ENCODE measurements at places on chromosomes 2 and 18.

DNA sequence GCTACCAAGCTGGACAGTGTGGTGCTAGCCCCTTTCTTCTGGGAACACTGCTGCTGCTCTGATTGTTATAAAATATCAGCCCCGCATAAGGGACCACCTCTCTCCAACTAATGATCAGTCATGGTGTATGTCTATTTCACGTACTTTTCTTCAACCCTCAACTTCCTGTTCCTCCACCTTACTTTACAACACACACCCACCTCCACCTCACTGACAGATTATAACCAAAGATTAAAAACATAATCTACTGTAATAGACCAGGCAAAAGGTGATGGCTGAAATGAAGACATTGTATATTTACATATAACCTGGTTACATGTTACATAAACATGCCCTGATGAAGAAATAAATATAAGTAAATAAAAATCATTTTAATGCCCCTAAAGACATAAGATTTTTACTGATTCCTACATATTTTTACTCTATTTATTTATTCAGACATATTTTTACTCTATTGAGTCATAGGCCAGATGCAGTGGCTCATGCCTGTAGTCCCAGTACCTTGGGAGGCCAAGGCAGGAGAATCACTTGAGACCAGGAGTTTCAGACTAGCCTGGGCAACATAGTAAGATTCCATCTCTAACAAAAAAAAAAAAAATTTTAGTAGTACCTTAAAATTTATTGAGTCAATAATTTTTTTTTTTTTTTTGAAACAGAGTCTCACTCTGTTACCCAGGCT is 12.8 kb downstream of the STK39 start:
- DNase-seq, result no peak

DNA sequence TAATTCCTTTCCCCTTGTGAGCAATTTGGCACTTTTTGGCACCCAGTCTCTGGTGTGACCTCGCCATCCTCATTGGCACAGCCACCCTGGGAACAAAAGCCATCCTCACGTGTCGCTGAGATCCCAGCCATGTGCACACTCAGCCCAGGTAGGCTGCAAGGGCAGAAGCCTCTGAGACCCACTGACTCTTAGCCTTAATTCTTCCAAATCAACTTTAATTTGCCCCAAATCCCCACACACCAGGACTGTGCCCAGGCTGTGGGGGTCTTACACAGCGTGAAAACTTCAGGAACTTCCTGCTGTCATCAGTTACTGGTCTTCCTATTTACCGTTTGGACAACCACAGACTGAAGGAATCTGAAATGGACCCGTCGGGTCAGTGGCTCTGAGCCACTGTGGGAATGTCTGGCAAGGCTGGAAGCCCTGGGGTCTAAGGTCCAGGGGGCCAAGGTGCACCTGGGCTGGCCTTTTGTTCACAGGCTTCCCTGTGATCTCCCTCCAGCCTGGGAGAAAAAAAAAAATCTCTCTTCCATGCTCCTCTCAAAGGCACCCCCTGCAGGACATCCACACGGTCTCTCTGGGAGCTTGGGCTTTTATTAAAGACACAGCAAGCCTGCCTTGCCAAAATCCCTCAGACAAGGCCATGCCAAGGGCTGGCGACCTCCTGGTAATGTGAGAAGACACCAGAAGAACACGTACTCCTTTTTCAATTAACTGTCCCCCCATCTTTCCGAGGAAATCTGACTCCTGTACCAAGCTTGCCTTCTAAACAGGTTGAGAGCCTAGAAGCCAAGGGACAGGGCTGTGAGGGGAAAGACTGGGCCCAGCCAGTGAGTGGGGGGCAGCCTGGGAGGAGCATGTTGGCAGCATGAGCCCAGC is 42.1 kb upstream of the LAPTM4A start:
- DNase-seq, result no peak

DNA sequence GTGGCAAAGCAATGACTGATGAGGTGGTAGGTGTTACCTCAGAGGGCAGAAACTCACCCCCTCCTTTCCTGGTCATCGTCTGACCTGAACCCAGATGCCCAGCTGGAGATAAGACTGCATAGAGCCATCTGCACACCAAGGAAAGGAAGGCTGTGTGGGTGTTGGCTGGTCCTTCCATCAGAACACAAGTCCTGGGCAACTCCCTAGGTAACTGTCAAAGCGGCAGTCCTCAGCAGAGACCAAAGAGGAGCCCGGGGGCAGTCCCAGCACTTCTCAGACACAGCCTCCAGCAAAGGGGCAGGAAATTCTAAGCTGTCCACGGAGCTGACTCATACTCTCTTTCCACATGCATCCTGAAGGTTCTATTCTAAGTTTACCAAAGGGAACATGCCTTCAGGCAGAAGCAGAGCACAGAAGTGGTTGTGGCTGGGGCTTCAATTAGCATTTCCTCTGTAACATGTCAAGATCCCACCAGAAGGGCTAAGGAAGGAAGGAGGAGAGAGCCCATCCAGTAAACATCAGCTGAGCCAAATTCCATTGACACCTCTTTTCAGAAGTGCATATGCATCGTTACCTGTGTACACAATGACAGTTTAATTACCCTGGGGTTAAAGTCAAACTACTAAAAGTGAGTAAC is 54.7 kb downstream of the SPRED2 start:
- DNase-seq, result no peak

DNA sequence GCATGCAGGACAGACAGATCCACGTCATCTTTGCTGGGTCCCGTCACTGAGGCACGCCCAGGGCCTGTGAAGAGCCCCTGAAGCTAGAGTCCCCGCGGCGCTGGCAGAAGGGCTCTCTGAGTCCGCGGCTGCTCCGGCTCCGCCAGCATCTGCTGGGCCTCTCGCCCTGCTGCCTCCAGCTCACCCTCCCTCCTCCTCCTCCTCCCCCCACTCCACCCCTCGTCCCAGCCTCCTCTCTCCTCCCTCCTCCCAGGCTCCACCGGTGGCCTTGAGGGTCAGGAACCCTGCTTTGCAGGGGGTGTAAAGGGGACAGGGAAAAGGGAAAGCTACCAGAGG is at the start of gene TNS1:
Gene TNS1 (minus strand): TSS at position 151 of the 336 bp plus-strand sequence. CDS start 123 bp downstream, at position 28.
- DNase-seq, result no peak

DNA sequence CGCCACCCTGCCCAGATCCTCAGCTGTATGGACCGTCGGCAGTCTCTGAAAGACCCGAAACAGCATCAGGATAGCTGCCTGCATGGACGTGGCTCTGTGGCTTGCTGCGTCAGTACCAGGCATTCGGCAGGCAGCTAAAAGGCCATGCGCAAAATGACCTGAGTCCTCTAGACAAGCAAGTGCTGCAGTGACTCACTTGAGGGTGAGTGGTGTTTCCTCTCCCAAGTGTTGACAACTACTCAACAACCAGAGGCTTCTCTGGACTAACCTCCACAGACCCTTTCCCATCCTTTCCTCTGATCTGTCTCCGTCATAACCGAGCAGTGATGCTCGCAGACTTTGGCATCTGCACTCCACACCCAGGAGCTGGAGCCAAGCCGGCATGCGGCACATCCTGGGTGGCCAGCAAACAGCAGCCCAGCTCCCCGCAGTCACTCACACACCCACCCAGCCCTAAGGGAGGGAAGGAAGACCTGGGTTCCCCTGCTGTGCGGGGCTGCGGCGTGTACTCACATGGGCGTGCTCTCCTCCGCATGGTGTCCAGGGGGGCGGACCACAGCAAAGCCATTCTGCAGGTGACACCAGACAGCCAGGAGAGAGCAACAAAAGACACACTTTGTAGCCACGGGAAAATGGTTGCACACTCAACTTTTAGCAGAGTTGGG is 239.3 kb downstream of the TWIST2 start:
- no peak for DNase-seq

- no peak for DNase-seq
These were observed 241.8 kb upstream of the EPC2 start for GRCh38 chr2:148402786-148403185.

GRCh38 chr2:68190991-68191731 is 33.5 kb downstream of the PNO1 start:
- no peak for DNase-seq

DNA sequence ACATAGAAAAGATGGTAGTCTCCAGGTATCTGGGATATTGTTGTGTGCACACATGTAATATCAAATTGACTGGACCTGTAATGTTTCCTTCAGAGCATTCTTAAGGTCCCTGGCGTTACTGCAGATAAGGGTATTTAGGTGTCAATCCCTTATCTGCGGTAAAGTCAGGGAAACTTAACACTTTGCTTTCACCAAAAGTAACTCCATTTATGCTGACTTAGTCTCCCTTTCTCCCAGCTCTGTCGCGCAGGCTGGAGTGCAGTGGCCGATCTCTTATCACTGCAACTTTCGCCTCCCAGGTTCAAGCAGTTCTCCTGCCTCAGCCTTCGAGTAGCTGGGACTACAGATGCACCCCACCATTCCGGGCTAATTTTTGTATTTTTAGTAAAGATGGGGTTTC is 1.8 kb downstream of the CNNM3 start:
- DNase-seq, result no peak

GRCh38 chr2:226066873-226067272 is 667.4 kb downstream of the NYAP2 start:
- no peak for DNase-seq

- no peak for DNase-seq
These were observed 52.0 kb upstream of the TNP1 start for GRCh38 chr2:216911886-216912285.

DNA sequence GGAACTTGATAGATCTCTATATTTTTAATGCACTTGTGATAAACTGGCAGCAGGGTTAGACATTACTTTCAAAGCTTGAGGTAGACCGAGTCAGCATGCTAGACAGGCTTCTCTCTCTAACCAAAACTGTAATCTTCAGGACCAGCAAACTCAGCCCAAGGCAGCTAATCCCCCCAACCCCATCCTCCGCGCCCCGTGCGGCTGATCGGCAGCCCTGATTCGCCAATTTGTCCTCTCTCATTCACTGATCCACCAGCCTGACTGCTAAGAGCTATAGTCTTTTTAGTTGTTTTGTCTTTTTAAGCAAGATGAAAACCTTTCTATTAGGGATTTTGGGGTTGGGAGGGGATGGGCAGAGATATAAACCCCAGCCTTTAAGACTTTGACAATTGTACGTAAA is 20.7 kb downstream of the ASPRV1 start:
- DNase-seq, result no peak

DNA sequence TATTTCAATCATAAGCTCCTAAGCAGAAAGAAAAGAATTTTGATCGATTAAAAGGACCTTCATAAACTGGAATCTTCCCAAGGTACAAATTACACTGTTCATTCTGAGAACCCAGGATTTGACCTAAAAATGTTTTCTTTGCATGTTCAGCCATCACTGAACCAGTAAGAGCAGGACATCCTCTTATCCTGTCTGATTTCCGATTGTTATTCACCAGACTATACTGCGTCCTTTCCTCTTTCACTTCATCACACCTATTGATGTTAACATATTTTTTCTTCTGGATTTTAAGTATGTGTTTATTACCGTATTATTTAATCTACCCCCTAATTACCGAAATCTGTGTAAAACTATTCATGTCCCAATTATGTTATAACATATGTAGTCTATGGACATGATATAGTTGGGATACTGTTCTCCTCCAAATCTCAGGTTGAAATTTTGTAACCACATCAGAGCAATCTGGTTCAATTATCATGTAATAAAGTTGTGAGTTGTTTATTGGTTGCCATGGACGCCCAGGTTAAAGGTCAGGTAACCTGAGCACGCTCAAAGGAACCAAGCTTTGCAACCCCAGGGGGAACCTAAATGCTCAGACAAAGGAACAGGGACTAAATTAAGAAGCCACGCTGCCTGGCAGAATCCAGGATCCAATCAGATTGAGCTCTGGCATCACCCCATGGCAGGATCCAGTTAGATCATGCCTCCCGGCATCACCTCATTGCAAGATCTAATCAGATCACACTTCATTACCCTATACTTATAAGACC is 11.6 kb upstream of the TBC1D8 start:
- no peak for DNase-seq

DNA sequence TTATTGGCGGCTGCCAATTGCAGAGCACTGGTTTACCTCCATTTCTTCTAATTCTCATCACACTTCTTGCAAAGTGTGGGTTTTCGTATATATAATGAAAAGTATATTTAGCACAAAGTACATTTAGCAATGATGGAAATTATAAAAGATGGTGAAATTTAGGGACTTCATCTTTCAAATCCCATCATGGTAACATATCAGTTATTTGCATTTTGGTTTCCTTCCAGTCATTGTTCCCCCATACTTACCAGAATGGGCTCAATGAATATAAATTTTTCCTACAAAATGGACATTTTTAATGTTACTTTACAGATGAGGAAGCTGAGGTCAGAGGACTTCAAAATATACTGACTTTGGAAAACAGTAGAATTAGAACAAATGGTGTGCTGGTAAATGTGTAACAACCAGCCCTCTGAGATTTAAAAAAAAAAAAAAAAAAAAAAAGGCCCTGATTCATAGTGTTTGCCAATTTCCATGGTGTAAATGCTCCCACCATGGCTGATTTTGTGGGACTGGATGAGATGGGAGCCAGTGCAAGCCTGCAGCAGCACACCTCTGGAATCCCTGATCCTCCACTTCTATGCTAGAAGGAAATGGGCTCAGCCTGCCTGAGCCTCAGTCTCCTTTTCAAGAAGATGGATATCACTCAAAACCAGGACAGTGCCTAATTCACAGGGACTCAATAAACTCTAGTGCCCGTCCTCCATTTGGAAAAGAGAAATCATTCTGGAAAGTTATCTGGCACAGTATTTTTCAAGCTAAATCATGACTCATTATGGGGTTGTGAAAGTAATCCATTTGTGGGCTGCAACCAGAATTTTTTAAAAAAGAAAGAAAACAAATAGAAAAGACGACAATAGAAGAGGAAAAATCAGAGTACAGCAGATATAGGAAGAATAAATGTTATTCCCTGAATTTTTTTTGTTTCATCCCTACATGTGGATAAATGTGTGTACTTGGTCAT is 34.0 kb downstream of the LBH start:
- DNase-seq, result no peak

GRCh38 chr2:231036131-231036530 is 1.2 kb upstream of the C2orf72 start:
- no peak for DNase-seq

DNA sequence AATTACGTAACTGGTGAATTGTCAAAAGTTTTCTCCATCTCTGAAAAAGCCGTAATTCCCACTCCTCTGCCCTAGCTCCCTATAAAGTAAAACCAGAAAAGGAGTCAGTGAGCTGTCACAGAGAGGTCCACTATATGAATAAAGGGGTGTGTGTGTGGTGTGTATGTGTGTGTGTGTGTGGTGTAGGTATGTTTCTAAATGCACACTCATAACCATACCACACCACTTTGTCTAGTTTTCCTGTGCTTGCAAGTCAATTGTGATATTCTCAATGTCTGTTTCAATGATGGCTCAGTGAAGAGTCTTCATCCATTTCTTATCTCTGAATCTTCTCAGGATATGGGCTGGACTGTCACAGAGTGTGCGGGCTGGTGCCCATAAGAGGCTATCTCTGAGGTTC is 54.8 kb upstream of the CCDC68 start:
- DNase-seq, result no peak

DNA sequence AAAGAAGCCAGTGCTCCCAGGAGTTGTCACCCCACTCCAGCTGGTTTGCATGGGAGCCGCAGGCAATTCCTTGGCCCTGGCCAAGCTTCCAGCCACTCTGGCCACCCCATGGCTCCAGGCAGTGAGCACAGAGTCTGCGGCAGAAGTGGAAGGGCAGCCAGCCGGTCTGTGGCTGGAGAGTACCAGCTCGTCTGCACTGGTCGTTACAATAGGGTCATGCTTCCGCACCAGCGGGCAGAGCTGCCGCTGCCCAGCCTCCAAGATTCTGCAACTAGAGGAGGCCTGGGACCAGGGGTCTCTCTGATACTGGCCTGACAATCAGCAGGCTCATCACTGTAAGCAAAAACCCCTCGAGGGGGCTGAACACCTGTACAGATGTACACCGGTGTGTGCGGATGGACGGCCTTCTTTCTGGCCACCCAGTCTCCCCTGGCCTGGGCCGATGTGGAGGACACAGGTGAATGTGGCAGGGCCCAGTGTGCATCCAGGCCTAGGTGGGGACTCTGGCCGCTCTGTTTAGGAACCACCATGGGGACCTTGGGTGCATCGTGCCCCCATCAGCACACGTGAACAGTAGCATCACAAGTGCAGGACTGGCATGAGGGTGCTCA is 51.9 kb upstream of the ODC1 start:
- DNase-seq, result no peak
